Liver (tissue), 10 donors: ENCODE measurements at places on chromosomes 1 and 21. TPM values are rescaled to one million over a fixed set of nuclear protein-coding genes. Genes with fewer than 3 reads are reported as not detected.

The FNBP1L gene
- 13.5 TPM for total RNA-seq

The ADORA3 gene
- 4.0 TPM for total RNA-seq

The C1orf141 gene
- not detected for total RNA-seq

The CELA2B gene
- total RNA-seq: not detected

The LRRC8B gene
- 4.3 TPM for total RNA-seq

DNA sequence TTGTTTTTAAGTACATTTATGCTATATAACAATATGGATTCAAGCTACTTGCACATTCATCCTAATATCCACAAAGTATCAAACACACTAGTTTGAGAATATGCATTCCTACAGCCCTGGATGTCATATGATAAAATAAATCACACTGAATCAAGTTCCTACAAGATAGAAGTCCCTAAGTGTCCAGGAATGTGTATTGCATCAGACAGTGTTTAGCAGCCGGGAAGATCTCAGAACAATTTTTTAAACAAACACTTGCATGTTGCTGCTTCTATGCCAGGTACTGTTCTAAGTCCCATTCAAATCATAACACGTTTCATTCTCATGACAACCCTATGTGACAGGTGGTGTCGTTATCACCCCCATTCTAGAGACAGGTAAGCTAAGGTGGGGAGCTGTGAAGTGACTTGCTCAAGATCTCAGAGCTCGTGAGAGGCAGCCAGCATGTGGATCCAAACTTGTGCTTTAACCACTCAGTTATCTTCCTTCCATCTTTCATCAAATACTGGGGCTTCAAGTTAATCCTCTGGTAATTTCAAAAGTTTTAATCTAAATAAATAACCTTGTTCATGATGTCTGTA is 68.3 kb upstream of the KIF26B start:
- no peak overlapping the region for H3K4me3 ChIP-seq
- no peaks in the 10 kb centered on the region for H3K36me3 ChIP-seq
- no peak for DNase-seq
- no peak overlapping the region for H3K27ac ChIP-seq
- no peaks in the 10 kb centered on the region for H3K27me3 ChIP-seq

- no peak for DNase-seq
- no peaks in the 10 kb centered on the region for H3K36me3 ChIP-seq
- H3K4me1 ChIP-seq: no peaks in the 10 kb centered on the region
- no peaks in the 10 kb centered on the region for H3K27me3 ChIP-seq
- no peak overlapping the region for H3K4me3 ChIP-seq
- no peak overlapping the region for H3K27ac ChIP-seq
These were observed 296.2 kb upstream of the VAMP3 start for GRCh38 chr1:7474786-7475502.

DNA sequence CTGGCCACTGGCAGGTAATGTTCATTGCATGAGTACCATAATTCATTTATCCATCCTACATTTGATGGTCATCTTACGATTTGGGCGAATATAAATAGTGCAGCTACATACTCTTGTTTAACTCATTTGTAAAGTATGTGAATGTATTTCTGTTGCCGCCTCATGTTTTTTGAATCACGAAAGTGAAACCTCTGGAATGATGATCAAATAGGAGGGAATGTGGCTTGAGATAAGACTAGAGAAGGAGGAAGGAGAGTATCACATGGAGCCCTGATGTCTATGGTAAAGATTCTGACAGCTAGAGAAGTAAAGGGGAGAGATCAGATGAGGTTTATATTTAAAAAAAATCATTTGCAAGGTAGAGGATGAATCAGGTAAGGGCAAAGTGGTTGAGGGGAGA is 8.0 kb downstream of the MRPS14 start:
- no peak overlapping the region for H3K4me3 ChIP-seq
- DNase-seq: no peak
- H3K36me3 ChIP-seq: peaks cover 66% of the 10 kb centered on the region
- no peak overlapping the region for H3K27ac ChIP-seq
- H3K4me1 ChIP-seq: no peaks in the 10 kb centered on the region

DNA sequence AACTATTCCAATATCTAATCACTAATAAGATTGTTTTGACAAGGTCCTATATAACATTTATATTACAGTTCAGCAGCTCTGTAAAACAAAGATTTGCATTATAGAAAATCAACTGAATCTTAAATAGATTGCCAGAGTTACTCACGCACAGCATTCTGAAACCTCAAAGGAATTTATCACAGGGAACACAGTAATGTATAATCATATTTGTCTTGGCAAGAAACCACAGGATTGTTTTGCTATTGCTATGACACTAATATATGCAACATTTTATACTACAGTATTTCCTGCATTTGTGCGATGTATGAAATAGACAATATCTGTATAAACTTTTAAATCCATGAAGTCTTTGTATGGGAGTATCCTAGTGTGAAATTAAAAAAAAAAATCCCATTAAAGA is 101.4 kb downstream of the PLPPR5 start:
- no peaks in the 10 kb centered on the region for H3K4me1 ChIP-seq
- H3K4me3 ChIP-seq: no peak overlapping the region
- no peaks in the 10 kb centered on the region for H3K36me3 ChIP-seq

- no peak for DNase-seq
- peaks cover 5% of the 10 kb centered on the region for H3K4me1 ChIP-seq
These were observed 3.1 kb upstream of the JAK1 start for GRCh38 chr1:64969305-64970046.

- no peaks in the 10 kb centered on the region for H3K36me3 ChIP-seq
- no peak overlapping the region for H3K27ac ChIP-seq
- H3K27me3 ChIP-seq: peaks cover 4% of the 10 kb centered on the region
- H3K4me3 ChIP-seq: no peak overlapping the region
- no peak for DNase-seq
- H3K4me1 ChIP-seq: peaks cover 6% of the 10 kb centered on the region
These were observed 17.5 kb downstream of the INSRR start for GRCh38 chr1:156841295-156841855.
